ENCODE measurements at places on chromosomes 16 and 17.

- DNase-seq, result no peak
Measured at GRCh38 chr17:42880776-42881310, 19.8 kb upstream of the G6PC1 start.

GRCh38 chr16:1656808-1657617 is 21.1 kb upstream of the JPT2 start:
- no peak for DNase-seq

- DNase-seq, result no peak
Measured at GRCh38 chr16:66476328-66477027, 49.4 kb downstream of the BEAN1 start.

- DNase-seq, result no peak
Measured at GRCh38 chr16:1325673-1326371, 7.6 kb upstream of the BAIAP3 start.

DNA sequence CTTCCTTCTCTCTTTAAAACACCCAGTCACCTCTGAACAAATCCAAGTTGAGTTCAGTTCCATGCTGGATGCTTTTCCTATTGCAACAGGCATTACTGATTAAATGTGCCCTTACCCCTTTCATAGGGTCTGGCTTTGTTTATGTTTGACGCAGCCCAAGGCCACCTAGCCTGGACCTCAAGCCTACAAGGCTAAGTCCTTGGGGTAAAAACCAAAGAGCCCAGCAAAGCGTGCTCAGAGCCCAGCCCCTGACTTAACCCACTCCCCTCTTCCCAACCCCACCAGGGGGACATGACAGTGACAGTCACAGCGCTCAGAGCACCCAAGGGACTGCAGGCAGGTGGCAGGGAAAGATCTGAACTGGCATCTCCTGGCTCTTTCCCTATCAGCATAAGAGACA is 200.6 kb downstream of the XYLT1 start:
- DNase-seq, result no peak

- no peak for DNase-seq
Measured at GRCh38 chr17:67469208-67469980, 92.3 kb downstream of the PITPNC1 start.

DNA sequence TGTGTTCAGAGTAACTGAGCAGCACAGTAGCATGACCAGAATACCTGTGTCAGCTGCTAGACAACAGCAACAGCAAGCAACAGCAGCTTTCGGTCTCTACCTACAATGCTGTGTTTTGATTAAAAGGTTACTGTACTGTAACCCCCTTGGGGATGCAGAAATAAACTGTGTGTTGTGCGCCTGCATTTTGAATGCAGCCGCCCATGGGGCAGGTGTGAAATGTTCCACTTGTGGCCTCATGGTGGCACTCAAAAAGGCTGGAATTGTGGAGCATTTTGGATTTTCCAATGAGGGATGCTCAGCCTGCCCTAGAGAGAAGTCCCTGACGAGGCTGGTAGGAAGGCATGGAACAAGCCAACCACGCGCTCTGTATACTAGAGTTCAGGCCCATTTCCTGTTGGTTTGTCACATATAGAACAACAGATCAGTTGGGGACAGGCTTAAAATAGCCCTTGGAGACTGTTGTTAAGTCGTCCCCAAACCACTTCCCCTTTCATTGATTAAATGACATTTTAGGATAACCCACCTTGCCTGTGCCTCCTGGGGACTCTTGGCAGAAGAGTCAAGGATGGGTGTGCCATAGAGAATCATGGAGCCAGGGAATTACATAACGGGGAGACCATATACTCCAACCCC is 27.1 kb downstream of the SCPEP1 start:
- DNase-seq, result no peak

DNA sequence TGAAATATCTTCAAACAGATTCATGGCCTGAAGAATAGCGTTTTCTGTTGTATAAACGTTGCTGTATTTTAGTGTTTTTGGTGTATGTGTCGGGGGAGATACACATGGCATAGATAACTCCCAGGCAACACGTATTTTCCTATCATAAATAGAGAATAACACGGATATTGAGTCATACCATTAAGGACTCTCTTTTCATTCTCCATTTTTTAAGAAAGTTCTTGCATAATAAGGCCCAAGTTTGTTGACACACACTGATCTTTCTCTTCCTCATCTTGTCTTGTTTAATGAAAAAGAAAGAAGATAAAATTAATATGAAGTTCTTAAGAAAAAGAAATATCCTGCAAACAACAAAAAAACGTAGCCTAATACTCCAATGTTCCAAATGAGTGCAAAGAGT is 13.4 kb downstream of the ABCA8 start:
- no peak for DNase-seq

DNA sequence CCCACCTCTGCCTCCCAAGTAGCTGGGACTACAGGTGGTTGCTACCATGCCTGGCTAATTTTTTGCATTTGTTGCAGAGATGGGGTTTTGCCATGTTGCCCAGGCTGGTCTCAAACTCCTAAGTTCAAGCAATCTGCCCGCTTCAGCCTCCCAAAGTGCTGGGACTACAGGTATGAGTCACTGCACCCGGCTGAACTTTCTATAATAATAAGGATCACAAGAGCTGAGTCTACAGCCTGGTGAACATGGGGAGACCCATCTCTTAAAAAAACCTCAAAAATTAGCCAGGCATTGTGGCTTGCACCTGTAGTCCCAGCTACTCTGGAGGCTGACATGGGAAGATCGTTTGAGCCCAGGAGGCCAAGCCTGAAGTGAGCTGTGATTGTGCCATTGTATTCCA is 53.5 kb downstream of the WDR59 start:
- DNase-seq, result no peak

- DNase-seq, result no peak
Measured at GRCh38 chr17:19357761-19358160, 4.8 kb downstream of the B9D1 start.

DNA sequence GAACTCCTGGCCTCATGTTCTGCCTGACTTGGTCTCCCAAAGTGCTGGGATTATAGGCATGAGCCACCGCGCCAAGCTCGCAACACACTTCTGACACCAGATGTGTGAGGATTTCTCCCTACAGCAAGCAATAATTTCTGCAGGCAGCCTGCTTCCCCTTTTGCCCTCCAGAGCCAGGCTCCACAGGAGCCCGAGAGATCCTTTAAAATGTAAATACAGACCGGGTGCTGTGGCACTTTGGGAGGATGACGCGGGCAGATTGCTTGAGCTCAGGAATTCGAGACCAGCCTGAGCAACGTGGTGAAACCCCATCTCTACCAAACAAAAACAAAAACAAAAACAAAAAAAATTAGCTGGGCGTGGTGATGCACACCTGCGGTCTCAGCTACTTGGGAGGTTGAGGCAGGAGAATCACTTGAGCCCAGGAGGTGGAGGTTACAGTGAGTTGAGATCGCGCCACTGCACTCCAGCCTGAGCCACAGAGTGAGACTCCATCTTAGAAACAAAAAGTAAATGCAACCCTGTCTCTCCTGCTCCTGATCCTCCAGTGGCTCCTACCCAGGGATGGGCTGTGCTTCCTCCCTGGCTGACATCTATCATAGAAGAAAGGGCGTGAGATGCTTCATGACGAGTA is 14.7 kb downstream of the C16orf96 start:
- no peak for DNase-seq

GRCh38 chr17:6070913-6071511 is 833 bp downstream of the WSCD1 start:
- no peak for DNase-seq

GRCh38 chr17:70323269-70323668 is 153.9 kb downstream of the KCNJ2 start:
- DNase-seq, result no peak

DNA sequence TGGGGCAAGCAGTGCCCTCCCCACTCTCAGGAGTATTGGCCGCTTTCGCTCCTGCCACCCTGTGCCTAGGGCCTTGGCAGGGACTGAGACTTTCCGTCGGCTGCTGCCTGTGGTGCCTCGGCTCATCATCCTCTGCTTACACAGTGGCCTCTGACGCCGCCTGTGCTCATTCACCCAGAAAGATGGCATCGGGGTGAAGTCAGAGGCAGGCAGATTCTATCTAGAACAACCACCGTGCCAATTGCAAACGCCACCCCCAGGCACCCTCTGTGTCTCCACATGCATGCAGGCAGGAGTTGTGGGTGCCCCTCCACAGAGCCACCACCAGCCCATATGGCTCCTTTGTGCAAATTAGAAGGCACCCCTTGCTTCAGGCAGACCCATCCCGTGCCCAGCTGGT is 154.2 kb upstream of the GSE1 start:
- no peak for DNase-seq
